Stimulated activated CD4-positive, alpha-beta T cell treated with anti-CD3 and anti-CD28 coated beads, Interleukin-12 subunit alpha, Interleukin-12 subunit beta, amount 100 ng/mL, for 4 hours (primary cell): ENCODE measurements at places on chromosomes 2 and 18.

- no peak for DNase-seq
Observed at GRCh38 chr2:105592288-105592687, 152.4 kb upstream of the NCK2 start.

DNA sequence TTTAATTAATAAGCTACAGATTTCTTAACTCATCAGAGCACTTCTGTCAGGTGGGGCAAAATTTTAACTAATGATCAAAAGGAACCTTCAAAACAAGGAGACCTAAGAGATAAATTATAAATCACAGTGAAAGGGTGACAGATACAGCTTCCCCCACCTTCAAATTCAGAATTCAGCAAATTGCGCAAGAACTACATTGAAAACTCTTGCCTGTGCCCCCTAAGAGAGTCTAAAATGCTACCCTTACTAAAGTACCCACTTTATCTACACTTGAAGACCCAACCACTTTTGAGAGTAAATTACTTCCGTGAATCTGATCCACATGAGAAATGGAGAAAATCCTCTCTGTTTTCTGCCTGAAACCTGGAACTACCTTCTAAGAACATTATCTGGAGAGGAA, 324.9 kb downstream of the PAX3 start:
- DNase-seq = no peak

DNA sequence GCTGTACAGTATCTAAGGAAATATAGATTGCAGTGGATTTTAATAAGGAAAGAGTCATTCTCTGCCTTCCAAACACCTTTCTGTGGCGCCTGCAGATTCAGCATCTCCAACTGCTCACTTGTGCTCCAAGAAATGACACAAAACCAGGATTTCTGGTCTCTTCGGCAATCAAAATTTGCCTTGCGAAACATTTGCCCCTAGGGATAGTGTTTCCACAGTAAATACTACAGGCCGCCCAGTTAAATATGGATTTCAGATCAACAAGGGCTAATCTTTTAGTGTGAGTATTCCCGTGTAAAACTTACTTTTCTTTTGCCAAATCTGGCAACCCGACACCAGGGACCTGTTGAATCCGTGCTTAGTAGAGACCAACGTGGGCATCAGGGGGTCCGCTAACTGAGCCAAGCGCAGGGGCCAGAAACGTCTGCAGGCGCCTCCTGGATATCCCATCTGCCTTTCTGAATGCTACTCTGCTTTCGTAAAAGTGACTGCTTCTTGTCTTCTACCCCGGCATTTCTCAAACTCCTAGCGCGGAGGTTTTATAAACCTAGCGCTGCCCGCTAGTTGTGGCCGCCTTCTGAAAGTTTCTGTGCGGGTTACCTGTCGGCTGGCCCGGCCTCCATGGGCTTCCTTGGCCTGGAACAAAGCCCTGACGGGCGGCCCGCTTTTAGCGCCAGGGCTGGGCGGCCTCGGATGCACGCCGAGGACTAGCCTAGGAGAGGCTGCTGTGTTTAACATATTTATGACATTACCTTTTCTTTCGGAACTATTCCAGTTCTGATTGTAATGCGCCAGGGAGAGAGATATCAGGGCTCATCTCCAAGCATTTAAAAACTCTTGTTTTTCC, 2.5 kb downstream of the CYP1B1 start:
- DNase-seq = no peak

DNA sequence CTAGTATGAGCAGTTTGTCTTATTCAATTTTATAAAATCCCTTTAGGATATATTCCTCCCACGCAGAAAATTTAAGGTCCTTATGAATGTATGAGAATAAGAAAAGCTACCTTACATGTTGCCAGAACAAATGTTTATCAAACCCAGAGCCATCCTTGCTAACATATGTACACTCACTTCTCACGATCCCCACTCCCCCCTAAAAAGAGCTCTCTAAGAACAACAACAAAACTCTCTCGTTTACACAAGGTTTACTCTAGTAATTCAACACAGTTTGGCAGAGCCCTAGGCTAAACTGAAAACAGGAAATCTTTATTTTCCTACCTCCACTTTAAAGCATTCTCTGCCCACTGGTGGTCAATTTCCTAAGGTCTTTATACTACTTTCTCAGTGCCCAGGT, 504.9 kb downstream of the ZEB2 start:
- no peak for DNase-seq

GRCh38 chr2:229646186-229646723, 68.1 kb downstream of the DNER start:
- no peak for DNase-seq
